ENCODE measurements at places on chromosomes 2 and 18. TPM values are rescaled to one million over a fixed set of nuclear protein-coding genes. Genes with fewer than 3 reads are reported as not detected.

CHPF gene
- 78.2 TPM for total RNA-seq

CRYGC gene
- total RNA-seq: not detected

ELOA2 gene
- total RNA-seq: not detected

GALR1 gene
- not detected for total RNA-seq

FAM98A gene
- 24.8 TPM for total RNA-seq

PRSS56 gene
- total RNA-seq: not detected

RAB31 gene
- total RNA-seq: 51.0 TPM

SERPINB7 gene
- total RNA-seq: 4.2 TPM

FBXO48 gene
- 1.2 TPM for total RNA-seq

CXCR1 gene
- not detected for total RNA-seq

RNU2-63P gene
- 3.9 TPM for total RNA-seq

ADGRF3 gene
- total RNA-seq: 0.48 TPM

LOXHD1 gene
- total RNA-seq: not detected

NR4A2 gene
- 2.3 TPM for total RNA-seq

DCDC2C gene
- not detected for total RNA-seq

NOTO gene
- not detected for total RNA-seq

OXER1 gene
- not detected for total RNA-seq

PTPRM gene
- total RNA-seq: 32.5 TPM

MROH2A gene
- total RNA-seq: 2.9 TPM

SAP130 gene
- 27.2 TPM for total RNA-seq

GBX2 gene
- total RNA-seq: not detected

KCNIP3 gene
- total RNA-seq: 3.5 TPM

SDC1 gene
- 128 TPM for total RNA-seq

LCT gene
- not detected for total RNA-seq

CXCR4 gene
- 0.70 TPM for total RNA-seq

GTF2A1L gene
- not detected for total RNA-seq

ZSCAN30 gene
- 16.9 TPM for total RNA-seq

PCARE gene
- total RNA-seq: not detected

TRIM43 gene
- total RNA-seq: not detected

CHN1 gene
- 14.0 TPM for total RNA-seq

IMPA2 gene
- 91.4 TPM for total RNA-seq
